ENCODE measurements at places on chromosomes 6 and 20. TPM values are rescaled to one million over a fixed set of nuclear protein-coding genes. Genes with fewer than 3 reads are reported as not detected.

DNA sequence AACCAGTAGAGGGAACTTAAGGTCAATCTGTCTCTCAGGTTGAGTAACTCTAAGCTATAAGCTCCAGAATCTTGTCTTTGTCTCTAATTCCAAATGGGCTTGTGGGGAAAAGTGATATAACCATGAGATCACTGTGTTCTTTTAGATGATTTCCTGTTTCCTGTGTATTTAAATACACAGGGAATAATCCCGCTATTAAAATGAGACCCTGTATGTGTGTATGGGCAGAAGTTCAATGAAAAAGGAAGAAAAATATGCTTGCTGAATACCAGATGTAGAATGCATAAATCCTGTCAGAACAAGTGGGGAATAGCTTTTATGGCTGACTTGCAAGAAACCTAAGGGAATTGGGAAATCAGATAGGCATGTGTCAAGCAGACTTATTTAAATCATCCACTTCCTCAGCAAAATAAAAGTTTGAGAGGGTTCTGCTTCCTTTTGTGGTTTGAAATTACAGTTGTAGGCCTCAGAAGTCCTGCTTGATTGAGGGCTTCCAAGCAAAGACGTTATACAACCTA is 164.7 kb upstream of the PDE7B start:
- no peak for DNase-seq

DNA sequence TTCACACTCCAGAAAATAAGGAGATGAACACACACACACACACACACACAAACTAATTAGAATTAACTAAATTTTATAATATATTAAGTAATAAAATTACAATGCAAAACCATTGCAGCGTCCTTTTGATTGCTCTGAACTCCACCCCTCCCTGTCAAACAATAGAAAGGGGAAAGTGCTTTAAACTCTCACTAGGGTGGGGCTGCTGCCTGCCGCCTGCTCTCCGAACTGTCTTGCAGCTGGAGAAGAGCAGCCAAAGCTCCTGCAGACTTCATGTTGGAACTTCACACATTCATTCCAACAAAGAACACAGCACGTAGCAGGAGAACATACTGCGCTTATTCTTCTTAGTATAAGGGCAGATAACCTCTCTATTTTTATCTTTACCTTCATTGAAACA is 83.2 kb downstream of the GCLC start:
- no peak for DNase-seq

DNA sequence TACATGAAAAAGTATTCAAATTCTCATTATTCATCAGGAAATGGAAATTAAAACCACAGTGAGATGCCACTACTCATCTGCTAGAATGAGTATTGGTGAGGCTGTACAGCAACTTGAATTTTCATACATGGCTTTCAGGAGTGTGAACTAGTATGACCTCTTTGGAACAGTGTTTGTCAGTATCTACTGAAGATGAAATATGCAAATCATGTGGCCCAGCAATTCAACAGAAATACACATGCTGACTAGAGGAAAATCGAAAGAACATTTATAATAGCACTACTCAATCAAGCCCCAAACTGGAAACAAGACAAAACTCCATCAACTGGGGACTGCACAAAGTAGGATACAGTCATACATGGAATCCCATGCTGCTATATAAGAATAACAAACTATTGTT is 102.2 kb downstream of the DCDC2 start:
- DNase-seq: no peak

GRCh38 chr6:134031696-134032255 is 20.6 kb downstream of the SLC2A12 start:
- no peak for DNase-seq

- no peak for DNase-seq
These were observed 93.8 kb downstream of the SCP2D1 start for GRCh38 chr20:18907353-18907752.

EPHA7 gene
- 59.0 TPM for total RNA-seq

MCCD1 gene
- not detected for total RNA-seq

ALDH8A1 gene
- total RNA-seq: 2.0 TPM
